ENCODE measurements at places on chromosomes 1 and 21.

GRCh38 chr1:54284781-54285529 lies 85.0 kb downstream of the MRPL37 start:
- DNase-seq, result no peak

DNA sequence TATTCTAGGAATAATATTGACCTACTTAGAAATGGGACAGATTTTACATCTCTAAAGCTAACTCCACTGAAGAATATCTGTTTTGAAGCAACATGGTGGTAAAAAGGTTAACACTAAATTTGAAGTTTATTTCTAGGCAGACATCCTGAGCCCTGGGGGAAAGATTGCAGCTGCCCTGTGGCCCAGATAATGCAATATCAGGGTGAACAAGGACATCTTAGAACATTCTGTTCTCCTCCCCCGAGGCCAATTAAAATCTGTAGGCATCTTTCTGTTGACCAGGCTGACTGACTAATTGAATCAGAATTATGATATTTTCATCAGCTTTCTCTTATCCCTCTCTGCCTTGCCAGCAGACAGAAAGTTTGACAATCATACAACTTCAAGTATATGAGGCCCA lies 149.8 kb upstream of the DUSP10 start:
- DNase-seq, result peak; percentile 42

DNA sequence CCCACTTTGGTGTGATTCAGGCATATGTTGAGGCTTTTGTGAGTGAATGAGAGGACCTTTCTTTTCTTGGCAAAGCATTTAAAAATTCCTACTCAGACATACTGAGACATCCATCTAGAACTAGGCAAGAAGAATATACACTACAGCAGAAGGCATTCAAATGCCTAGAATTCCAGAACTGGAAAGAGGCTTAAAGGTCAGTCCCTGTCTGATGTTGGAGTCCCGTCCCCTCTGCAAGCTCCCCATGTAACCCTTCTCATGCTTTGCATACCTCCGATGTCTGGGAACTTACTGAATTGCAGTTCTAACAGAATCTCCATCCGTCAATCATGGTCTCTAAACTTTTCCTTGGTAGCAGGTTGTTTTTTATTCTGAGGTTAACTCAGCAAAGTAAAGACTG lies 152.9 kb downstream of the ATP6V1G3 start:
- no peak for DNase-seq

GRCh38 chr1:182235952-182236650 lies 155.5 kb downstream of the GLUL start:
- no peak for DNase-seq

DNA sequence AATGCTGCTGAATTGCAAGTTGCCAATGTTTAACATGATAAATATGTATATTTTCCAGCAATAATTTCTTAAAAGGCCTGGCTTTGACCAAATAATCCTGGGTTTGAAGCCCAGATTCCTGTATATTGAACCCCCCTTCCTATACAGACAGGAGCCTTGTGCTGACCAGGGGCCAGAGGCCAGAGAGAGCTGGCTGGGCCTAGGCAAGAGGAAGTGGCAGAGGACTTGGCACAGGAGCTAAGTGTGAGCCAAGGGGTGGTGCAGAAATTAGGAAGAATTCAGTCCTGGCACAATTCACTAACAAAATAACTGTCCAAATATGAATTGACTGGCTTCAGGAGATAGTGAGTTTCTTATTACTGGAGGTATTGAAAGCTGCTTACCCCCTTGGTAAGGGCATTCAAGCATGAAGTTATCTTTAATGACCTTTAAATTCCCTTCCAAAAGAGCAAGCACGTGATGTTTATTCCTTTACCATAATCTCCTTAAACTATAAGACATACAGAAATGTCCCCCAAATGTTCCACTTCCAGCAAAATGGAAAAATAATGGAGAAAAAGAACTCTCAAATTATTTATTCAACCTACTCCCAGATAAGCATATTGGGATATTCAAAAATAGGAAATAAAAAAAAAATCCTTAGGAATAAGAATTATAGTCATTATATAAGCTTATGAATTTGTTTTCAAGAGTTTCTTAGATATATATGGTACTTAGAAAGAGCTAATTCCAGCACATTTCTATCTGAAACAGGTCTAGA lies 26.6 kb downstream of the NIBAN1 start:
- no peak for DNase-seq

GRCh38 chr1:21338573-21339355 lies 48.5 kb upstream of the ECE1 start:
- peak; percentile 93 for DNase-seq

DNA sequence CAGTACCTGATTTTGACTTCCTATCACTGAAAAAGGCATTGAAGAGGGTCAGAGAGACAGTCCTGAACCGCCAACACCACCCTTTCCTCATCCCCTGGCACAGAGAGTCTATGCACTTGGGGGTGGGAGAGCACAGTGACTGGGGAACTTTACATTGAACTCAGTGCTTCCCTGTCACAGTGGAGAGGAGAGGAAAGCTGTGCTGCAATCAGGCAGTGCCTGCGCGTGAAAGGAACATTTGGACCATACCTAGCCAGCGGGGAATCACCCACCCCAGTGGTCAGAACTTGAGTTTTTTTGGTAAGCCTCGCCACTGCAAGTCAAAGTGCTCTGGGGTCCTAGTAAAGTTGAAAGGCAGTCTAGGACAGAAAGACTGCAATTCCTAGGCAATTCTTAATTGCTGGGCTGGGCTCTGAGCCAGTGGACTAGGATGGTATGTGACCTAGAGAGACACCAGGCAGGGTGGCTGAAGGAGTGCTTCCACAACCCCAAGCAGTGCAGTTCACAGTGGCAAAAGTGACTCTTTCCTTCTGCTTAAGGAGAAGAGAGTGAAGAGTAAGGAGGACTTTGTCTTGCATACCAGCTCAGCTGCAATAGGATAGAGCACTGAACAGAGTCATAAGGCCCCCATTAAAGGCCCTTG lies 9.4 kb upstream of the HENMT1 start:
- DNase-seq, result no peak

All from tibial artery (tissue), 4 donors.